ENCODE measurements at places on chromosomes 6 and 20.

- DNase-seq, result peak; percentile 64
These were observed 374.2 kb downstream of the SMOC2 start for GRCh38 chr6:168815229-168815628.

DNA sequence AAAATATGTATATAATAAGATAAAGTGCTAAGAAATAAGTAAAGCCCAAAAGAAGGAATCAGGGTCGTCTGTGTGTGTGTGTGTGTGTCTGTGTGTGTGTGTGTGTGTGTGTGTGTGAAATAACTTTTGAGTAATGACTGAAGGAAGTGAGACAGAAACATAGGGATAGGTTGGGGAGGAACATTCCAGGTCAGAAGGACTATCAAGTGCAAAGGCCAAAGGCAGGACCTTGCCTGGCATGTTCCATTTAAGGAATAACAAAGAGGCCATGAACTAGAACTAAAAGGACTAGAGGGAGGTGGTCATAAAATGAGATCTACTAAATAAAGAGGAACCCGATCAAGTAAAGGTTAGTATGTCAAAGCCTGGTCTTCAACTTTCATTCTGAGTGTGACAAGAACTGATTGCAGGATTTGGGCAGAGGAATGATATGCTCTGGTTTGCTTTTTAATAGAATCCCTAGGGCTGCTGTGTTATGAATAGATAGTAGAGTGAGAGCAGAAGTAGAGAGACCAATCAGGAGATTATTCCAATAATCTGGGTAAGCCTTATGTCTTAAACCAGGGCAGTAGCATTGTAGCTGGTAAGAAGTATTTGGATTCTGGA lies 6.9 kb downstream of the ENPP3 start:
- no peak for DNase-seq

DNA sequence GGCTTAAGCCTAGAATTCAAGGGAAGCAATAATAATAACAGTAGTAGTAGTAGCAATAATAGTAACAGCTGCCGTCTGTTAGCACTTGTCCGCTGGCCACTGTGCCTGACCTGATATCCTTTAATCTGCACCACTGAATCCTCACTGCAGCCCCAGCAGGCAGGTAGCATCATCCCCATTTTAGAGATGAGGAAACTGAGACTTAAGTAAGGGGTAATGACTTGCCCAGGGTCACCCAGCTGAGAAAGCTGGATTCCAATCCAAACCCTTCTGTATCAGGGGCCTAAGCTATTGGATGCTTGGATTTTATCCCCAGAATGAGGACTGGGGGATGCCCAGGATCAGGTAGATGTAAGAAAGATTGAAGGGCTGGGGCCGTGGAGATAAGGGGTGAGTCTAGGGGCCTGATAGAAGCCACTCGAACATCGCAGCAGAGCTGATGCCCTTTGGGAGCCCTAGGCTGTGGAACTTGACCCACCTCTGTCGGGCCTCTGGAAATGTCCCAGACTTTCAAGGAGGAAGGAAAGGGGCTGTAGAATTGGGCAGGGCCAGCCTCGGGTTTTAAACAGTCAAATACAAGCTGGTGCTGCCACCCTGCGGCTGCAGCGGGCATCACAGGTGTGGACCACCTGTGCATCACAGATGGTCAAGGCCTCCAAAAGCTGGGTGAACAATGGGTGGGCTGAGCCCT lies 102.1 kb upstream of the MYL9 start:
- DNase-seq, result peak; percentile 96

GRCh38 chr6:5996714-5997419 lies 9.9 kb downstream of the NRN1 start:
- peak; percentile 75 for DNase-seq

DNA sequence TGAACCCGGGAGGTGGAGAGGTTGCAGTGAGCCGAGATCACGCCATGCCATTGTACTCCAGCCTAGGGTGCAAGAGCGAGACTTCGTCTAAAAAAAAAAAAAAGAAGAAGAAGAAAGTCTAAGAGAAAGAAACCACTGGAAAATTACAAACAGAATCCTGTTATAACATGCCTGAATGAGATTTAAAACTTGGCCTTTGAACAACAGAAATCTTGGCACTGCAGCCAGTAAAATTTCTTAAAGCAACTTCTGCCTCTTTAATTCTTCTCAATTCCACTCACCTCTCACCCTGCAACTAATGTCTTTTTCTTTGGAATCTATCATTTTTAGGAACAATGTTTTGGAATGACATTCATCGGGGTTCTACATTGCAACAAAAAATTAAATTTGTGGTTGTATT lies 26.3 kb downstream of the PM20D2 start:
- DNase-seq, result no peak

GRCh38 chr6:44275749-44276648 lies 5.7 kb downstream of the TMEM151B start:
- peak; percentile 68 for DNase-seq

- peak; percentile 98 for DNase-seq
These were observed 16.4 kb downstream of the ZNF311 start for GRCh38 chr6:28988536-28989311.

GRCh38 chr6:1393641-1394283 lies 4.4 kb downstream of the FOXF2 start:
- DNase-seq, result peak; percentile 67

DNA sequence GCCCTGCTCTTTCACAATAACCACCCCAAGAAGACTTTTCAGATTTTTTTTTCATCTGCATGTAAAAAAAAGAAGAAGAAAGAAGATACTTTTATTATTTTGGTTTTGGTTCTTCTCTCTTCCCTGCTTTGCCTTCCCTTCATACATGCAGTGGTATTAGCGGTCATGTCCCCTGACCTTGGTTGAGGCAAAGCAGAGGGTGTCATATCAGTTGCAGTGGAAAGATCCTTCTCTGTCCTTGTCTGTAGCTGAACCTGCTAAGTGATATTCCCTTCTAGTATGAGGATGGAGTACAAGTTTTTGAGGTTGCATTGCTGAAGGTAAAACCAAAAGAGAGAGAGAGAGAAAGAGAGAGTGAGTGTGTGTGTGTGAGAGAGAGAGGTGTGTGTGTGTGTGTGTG lies 345.7 kb downstream of the UTRN start:
- no peak for DNase-seq

- DNase-seq, result no peak
These were observed 21.2 kb upstream of the ELOVL5 start for GRCh38 chr6:53369876-53370515.

DNA sequence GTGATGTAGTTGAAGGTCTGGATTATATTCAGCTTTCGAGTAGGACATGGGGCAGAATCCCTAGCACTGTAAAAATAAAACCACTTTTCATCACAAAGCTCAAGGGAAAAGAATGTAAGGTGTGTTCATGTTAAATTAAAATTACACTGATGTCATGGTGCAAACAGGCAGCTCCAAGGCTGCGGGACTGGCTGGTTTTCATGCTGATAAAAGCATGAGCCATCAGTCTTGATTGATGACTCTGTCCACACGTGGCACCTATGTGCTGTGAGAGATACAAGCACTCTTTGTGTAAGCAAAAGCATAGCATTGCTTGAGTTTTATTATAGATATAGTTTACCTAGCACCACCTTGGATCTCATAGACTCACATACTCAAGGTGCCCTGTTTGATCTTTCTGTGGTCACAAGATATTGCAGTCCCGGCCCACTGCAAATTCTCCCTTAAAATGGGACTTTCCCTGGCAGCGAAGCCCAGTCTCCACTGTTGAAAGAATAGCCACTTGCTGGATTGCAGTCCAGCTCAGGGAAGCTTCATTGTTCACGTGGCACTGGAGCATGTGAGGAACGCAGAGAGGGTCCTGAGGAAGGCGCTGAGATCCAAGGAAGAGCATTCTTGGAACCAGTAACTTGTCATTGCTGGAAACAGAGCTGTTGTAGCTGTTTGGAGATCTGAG lies 90.6 kb downstream of the TIAM2 start:
- DNase-seq, result peak; percentile 30

DNA sequence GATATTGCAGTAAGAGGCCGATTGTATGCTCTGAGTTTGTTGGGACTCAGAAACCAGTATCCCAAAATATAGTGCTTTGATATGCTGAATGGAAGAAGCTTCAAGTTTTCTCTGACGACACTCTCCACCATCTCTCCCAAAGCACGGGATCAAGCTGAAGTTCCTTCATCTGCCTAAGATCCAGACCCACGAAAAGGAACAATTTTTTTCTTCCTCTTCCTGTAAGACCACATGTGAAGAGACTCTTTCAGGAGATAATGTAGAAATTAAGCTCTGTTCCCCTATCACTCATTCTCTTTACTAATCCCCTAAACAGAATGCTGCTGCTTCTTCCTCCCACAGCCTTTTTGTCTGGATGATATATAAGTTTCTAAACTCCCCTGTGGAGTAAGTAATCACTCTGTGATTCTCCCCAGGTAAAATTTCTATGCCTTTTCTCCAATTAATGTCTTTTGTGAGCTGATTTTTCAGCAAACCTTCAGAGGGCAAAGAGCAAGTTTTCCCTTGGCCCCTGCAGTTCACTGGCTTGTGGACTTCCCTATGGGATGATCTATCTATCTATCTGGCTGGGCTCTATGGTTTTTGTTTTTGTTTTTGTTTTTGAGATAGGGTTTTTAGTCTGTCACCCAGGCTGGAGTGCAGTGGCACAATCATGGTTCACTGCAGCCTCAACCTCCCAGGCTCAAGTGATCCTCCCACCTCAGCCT lies 13.5 kb upstream of the PNRC1 start:
- no peak for DNase-seq

GRCh38 chr6:106398621-106399020 lies 38.1 kb downstream of the CRYBG1 start:
- no peak for DNase-seq

DNA sequence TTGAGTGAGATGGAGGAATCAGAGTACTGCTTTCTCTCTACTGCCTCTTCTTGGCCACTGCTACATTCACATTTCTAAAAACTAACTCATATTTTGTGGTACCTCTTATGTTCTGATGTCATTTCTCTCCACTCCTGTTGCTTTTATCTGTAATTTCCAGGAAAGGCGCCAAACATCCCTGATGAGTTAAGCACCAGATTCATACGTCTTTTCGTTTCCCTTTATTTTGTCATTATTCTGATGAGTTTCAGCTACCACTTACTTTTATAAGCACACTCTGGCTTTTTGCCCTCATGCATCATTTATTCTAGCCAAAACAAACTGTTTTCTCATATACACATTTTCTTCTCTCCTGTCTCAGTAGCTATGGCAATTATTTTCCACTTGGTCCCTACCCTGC lies 680.0 kb downstream of the RNF144B start:
- DNase-seq, result no peak

DNA sequence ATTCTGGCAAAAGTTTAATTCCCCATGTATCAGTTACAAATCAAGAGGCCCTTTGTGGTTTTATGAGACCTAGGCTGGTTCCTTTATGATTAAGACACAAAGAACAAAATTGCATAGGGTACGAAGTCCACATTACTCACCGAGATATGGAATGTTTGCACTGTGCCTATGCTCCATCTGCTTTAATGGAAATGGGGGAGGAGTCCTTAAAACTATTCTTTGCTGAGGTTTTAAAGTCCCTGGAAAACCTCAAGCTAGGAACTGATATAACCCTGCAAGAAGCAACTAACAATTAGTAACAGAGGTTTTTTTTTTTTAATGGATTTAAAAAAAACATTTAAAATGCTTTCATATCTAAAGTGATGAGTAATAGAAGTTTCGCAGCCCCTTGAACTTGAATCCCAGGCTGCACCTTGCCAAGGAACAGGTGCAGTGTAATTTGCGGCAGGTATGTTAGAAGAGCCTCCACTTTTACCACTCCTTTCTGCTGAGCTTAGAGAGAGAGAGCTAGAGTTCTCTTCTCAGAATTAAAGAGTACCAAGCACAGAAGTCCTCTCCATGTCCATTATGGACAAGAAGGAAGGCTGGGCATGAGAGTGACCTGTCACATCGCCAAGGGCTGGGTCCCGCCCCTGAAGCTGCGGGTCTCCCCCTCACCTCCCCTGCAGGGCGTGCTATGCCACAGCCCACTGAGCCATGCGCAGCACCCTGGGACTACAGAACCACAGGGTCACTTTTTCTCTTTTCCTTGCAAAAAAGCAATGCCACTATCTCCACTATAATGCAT lies 2.3 kb downstream of the SERPINB1 start:
- DNase-seq, result no peak

DNA sequence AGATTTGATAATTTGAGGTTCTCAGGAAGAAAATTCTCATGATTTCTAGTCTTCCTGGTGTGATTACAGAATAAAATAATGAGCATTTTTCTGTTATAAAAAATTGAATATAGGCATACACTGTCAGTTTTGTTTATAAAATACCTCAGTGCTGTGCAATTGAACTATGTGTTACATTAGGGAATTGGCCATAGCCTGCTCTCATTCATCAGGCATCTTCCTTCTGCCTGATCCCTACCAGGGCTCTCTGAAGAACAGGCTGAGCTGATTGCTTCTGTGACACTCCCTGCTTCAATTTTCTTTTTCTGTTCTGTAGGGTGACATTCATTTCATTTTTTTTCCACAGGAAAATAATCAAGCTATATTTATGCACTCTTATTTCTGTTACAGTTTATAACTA lies 162.8 kb downstream of the PHF3 start:
- DNase-seq, result no peak

DNA sequence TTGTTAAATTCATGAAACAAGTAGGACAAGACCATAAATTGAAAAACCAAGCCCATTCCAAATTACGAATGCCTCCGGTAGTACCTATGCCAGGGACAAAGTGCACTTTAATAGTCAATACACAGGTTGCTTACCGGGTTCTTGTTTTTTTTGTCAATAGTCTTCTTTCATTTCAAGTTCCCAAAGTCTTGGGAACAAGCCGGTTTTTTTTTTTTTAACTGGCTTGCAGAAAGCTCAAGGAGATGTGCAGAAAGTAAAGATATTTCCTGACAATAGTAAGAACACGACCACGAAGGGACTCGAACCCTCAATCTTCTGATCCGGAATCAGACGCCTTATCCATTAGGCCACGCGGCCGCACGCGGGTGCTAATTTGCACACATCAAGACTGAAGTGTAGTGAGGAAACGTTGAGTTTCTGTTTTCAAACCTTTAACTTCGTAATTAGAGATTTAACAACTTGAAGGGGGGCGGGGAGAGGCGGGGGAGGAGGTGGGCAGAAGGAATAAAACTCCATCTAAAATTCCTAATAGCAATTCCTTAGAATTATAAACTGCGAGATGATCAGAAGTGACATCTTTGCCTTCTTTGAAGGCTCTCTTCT lies 181.0 kb downstream of the TRIM27 start:
- DNase-seq, result peak; percentile 92

GRCh38 chr6:134152767-134153485 lies 100.5 kb upstream of the SLC2A12 start:
- DNase-seq, result no peak

DNA sequence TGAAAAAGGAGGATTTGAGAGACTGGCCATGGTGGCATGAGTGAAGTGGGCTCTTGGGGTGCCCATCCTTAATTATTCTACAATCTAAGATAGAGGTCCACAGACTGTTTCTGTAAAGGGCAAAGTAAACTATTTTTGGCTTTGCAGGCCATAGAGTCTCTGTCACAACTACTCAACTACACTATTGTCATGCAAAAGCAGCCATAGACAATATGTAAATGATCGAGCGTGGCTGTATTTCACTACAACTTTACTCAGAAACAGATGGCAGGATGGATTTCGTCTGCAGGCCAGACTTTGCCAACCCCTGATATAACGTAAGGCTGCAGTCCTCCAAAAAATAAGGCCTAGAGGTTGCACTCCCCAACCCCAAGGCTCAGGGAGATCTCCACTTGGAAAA lies 58.2 kb upstream of the NAA20 start:
- DNase-seq, result no peak

- DNase-seq, result no peak
These were observed 19.8 kb upstream of the LRFN2 start for GRCh38 chr6:40606981-40607380.

GRCh38 chr6:12296255-12296573 lies 6.1 kb downstream of the EDN1 start:
- DNase-seq, result no peak
